ENCODE measurements at places on chromosomes 12 and 14. TPM values are rescaled to one million over a fixed set of nuclear protein-coding genes. Genes with fewer than 3 reads are reported as not detected.

Gene POMT2
- total RNA-seq = 15.2 TPM

Gene LRP1-AS
- not detected for total RNA-seq

Gene SCARB1
- 3.4 TPM for total RNA-seq

Gene MYO1H
- total RNA-seq = not detected

GRCh38 chr12:103520686-103521215 is 25.0 kb upstream of the C12orf42 start:
- DNase-seq = no peak

DNA sequence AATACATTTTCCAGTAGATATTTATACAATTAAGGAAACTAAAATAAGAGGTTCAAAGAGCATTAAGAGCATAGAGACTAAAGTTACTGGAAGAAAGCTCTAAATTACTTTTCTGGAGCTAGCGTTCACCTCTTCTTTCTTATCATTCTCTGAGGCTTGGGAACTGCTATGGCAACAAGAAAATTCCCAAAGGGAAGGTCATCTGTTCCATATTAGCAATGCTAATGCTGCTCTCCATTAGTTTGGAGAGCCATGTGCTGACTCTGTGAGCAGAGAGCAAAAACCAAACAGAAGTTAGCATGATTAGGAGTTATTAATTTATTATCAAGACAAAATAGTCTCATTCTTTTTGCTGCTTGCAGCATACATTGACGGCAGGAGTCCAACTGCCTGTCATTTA is 143.1 kb upstream of the SLC16A7 start:
- DNase-seq = peak; percentile 75

GRCh38 chr12:102024765-102025164 is 37.0 kb downstream of the WASHC3 start:
- peak; percentile 12 for DNase-seq

GRCh38 chr14:59133709-59134108 is 54.8 kb upstream of the DAAM1 start:
- no peak for DNase-seq

DNA sequence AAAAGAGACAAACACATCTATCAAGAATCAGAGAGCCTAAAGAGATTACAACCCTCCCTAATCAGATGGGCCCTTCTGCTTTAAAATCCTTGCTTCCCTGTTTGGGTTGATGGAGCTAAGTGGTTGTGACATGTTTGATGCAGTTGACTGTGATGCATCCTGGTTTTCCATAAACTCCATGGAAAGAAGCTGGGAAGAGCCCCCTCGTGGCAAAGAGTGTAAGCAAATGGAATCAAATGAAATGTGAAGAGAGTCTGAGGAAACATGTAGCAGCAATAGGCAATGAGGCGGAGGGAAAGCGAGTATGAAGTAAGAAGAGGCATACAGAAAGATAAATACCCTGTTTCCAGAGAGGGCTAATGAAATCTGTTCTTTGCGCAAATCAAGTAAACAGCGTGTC is 70.4 kb upstream of the SLCO1C1 start:
- DNase-seq = peak; percentile 34

DNA sequence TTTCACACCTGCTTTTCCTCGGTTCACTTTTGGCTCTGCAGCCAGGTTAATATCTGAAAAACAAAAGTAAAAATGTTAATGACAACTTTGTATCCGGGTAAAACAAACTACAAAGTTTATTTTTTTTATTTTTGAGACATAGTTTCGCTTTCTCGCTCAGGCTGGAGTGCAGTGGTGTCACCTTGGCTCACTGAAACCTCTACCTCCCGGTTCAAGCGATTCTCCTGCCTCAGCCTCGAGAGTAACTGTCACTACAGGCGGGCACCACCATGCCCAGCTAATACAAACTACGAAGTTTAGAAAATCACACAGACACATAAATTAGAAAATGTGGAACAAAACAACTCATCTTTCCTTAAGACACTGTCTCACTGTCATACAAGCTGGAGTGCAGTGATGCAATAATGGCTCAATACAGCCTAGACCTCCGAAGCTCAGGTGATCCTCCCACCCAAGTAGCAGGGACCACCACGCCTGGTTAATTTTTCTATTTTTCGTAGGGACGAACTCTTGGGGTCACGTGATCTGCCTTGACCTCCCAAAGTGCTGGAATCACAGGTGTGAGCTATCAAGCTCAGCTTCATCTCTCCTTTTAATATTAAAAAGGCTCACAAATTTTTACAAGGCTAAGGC is 38.1 kb downstream of the HNRNPC start:
- DNase-seq = no peak

- DNase-seq = no peak
Measured at GRCh38 chr14:75479770-75480600, 42.3 kb upstream of the BATF start.

GRCh38 chr12:93442411-93443340 is 929 bp upstream of the UBE2N start:
- no peak for DNase-seq

DNA sequence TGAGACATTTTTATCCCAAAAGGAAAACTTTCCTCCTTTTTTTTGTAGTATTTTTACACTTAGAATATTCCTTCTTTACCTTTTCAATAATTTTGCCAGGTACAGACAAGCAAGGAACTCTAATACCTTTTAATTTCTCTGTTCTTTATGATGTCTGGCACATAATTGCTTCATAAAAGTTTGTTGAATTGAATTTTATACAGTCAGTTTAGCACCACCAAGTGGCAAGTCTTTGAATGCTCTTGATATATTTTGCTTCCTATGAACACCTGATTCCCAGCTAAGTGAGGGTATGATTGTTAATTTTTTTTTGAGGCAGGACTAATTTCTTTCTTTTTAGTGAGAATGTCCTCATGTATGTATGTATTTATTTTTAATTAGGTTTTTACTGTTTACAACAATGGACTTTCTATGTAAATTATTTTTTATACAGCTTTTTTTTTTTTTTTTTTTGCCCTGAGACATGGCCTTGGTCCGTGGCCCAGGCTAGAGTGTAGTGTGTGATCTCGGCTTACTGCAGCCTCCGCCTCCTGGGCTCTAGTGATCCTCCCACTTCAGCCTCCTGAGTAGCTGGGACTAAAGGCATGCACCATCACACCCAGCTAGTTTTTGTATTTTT is 6.9 kb downstream of the TBC1D15 start:
- peak; percentile 54 for DNase-seq

- DNase-seq = no peak
Measured at GRCh38 chr12:31853520-31853919, 105.7 kb upstream of the RESF1 start.

GRCh38 chr12:131208425-131208824 is 254.7 kb downstream of the ADGRD1 start:
- DNase-seq = no peak

DNA sequence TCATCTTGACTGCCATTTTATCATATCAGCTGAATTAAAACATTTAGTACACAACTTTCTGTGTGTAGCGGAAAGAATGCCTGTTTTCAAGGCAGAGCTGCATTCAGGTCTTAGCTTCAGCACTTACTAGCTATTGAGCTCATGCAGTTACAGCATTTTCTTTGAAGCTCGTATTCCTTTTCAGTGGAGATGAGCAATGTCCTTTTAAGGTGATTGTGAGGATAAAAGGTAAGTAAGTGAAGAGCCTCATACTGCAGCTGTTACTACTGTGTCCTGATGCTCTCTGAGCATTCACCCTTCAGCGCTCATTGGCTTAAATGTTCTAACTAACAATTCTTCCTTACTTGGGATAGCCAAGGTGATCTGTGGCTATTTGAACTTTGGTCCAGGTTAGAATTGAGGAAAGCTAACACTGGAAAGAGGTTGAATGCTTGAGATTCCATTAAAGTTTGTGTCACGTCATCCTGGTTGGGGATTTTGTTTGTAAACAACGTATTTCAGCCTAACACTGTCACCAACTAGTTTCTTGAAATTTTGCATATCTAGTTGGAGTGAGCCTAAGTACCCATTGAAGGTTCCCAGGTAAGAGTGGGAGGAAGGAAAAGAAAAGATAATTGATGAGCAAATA is 71.4 kb downstream of the PAPOLA start:
- DNase-seq = no peak

DNA sequence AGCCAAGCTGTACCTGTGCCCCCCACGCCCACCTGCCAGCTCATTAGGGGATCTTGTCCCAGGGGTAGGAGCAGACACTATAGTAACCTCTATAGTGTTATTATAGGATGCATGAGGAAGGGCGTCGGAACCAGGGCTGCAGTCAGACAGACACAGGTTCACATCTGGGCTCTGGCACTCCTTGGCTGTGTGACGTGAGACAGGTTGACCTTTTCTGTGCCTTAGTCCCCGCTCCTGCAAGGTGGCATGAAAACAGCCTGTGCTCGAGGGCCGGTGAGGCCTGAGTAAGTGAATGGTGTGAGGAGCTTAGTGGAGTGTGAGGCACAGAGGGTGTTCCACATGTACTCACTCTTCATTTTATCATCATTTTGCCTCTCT is 19.0 kb downstream of the ASB2 start:
- DNase-seq = no peak

Data from fibroblast of the aortic adventitia (primary cell).